ENCODE measurements at places on chromosomes 12 and 14.

DNA sequence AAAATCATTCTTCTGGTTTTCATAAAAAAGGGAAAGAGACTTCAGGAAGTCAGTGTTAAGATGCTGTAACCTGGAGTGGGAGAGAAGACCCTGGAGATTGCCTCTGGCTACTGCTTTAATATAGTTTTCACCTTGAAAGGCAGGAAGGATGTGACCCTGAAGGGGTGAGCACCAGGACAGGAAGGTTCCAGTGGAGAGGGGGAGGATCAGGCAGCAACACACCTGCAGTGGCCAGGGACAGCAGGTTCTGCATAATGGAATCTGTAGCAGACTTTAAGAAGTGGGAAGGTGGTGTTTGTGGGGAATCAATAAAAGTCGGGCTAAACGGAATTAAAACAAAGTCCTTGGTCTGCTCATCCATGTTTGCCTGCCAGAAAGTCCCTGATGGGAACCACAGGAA is 6.3 kb upstream of the HEATR5A start:
- DNase-seq, result no peak

DNA sequence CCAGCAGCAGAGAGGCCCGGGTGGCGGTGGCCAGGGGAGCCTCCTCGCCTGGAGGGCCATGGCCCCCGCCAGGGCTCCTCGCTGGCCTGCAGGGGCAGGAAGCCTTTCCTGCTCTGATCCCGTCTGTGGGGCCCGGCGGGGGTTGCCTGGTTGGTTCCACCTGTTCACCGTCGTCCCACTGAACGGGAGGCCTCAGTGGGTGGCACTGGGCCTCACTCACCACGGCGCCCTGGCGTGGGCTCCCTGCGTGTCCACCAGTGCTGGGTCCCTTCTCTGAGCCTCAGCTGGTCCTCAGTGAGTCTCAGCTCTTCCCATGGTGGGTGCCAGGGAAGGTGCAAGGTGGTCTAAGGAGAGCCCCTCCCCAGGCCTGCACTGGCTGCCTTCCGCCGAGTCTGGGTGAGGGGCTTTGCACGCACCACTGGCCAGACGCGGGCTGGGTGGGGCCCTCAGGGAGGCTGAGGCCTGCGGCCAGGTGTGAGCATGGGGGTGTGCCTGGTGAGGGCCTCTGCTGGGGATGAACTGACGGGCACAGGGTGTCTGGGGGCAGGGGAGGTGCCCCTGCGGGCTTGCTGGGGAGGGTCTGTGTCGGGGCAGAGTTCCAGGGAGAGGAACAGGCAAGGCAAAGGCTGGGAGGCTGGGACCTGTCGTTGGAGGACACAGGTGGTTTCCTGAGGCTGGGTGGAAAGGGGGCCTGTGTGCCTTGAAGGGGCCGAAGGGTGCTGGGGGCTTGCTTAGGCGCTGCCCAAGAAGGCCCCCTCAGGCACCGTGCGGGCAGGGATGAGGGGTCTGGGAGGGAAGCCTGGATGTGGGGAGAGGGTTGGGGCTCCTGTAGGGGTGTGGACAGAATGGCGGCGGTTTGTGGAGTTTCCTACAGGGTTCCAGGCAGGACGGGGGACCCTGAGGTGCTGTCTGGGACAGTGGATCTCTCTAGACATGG is 339.8 kb downstream of the TMEM121 start:
- DNase-seq, result no peak

- no peak for DNase-seq
These were observed 1.3 kb downstream of the KRT78 start for GRCh38 chr12:52847335-52848102.

DNA sequence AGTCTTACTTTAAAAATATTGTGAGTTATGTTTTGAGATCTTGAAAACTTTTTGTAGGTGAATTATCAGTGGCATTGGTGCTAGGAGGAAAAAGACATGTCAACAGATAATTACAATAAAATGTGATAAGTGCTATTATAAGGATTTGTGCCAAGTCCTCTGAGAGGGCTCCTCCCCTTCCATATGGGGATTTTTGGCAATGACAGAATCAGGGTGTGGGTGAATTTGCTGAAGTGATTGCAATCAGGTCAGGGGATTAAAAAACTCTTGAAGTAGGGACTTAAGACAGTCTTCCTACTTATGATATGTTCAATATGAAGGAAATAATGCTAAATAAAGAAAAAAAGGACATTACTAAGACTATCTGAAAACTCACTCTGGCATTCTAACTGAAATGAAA is 122.5 kb downstream of the SLC15A5 start:
- DNase-seq, result no peak

DNA sequence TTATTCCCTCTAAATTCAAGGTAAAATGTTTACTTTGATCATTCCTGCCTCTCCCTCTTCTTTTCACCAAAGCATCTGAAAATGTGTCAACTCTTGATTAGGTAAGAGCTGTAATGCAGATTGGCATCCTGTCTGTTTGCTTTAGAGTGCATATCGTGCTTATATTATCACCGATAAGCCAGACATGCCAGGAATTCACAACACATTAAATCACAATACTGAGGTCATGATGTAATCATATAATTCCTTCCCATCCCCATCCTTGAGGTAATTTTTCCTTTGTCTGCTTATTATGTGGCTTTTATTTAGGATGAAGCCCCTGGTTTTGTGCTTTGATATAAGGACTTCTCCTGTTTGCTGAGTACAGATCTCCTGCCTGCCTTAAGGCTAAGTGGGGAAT is 10.2 kb downstream of the DDX47 start:
- no peak for DNase-seq

DNA sequence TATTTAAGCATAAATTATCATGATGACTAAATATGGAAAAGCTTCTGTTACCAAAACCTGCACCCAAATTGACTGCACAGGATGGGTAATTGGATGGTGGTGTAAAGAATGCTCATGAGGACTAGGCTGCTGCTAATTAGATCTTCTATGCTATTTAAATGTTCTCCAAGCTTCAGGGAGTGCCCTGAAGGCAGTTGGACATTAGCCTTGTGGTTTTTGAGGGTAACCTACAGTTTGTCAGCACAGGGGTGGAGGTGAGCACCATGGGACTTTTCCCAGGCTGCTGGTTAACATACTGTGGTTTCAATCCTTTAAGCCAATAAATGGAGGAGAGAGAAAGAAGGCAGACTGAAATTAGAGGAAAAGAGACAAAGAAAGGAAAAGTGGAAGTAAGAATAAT is 145.0 kb downstream of the WIF1 start:
- no peak for DNase-seq

- DNase-seq, result no peak
These were observed 5.5 kb downstream of the NKX2-1 start for GRCh38 chr14:36514278-36515104.

- no peak for DNase-seq
These were observed 4.6 kb upstream of the SLC8B1 start for GRCh38 chr12:113339540-113339939.

DNA sequence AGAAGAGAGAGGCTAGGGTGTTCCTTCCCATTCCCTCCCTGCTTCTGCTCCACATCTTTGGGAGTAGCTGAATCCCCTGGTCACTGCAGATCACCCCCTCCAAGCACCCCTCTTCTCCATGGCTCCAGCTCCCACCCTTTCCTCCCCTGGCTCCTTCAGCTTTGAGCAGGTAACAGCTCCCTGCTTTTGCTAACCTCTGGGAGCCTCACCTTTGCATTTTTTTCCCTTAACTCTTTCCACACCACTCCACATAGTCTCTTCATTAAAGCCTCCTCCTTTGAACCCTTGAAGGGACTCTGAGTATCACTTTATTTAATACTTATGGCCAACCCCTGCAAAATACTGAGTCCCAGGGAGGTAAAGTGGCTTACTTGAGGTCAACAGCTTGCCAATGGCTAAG is 25.7 kb upstream of the SERPINA6 start:
- DNase-seq, result no peak

DNA sequence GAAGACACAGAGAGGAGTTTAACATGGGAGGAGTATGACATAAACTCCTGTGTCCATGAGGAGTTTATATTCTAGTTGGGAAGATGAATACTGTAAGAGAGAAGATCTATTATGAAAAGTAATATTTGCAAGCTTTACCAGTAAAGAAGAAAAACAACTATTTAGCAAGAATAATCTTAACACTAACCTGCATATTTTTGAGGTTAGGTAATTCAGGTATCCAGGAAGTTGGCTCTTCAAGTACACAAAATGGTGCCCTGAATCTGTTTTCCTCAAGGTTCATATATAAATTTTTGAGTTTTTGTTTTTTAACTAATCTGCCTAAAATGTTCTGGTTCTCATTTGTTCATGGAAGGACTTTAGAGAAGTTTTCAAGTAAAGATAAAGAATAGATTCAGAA is 33.9 kb upstream of the KCNMB4 start:
- no peak for DNase-seq

DNA sequence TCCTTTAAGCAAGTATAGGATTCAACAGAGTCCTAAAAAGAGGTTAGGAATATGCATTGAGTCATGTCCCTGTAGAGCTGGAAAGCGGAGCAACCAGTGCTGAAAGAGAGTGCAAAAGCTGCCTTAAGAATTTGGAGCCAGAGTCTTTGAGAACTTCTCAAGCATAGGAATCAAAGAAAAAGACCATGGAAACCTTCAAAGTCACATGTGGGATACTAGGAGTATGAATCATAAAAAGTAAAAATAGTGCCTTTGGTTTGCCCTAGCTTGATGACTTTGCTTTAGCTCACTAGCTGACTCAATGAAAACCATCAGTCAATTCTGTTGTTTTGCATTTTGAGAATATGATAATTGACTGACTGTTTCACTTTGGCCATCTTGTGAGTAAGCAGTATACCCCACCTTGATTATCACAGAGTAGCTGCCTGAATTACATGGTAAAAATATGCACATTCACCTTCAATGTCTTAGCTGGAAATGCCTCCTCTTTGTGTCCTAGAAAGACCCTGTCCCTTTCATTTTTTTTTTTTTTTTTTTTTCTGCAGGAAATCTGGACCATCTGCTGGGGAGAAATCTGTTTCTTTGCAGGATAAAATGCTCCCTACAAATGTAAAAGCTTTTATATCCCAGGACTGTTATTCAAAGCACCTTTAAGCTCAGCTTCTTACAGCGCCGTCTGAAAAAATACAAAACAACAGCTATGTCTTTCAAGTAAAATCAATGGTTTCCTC is 248.6 kb upstream of the KRR1 start:
- no peak for DNase-seq

DNA sequence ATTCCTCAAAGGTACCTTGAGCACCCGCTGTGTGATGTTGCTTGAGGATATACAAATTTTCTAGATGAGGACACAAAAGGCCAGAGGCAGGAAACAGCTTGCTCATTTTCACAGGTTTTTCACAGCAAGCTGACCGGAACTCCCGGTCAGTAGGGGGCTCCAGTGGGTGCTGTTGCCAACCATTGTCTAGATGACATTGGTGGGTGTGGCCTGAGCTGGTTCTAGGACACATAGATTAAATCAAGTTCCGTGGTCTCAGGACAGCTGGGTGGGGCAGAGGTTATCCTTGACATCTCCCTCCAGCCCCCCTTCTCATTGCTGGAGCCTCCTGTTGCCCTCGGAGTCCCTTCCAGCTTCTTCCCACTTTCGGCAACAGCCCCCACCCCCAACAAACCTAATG is 153.6 kb upstream of the FKBP4 start:
- no peak for DNase-seq

DNA sequence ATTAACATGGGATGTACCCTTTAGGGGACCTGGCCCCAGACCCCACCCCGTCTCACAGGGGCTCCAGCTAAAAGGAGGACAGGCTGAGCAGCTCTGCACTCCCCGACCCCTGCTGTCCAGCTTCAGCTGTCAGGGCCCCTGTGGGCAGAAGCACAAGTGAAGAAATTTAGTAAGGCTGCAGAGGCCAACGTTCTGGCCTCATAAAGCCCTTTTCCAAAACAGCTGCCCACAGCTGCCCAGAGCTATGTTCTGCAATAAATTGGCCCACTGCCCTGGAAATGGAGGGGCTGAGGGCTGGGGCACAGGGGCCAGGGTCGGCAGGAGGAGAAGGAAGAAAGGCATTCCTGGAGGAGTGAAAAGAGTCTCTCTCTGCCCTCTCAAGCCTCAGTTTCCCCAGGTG is 357.1 kb downstream of the BCL11B start:
- no peak for DNase-seq

DNA sequence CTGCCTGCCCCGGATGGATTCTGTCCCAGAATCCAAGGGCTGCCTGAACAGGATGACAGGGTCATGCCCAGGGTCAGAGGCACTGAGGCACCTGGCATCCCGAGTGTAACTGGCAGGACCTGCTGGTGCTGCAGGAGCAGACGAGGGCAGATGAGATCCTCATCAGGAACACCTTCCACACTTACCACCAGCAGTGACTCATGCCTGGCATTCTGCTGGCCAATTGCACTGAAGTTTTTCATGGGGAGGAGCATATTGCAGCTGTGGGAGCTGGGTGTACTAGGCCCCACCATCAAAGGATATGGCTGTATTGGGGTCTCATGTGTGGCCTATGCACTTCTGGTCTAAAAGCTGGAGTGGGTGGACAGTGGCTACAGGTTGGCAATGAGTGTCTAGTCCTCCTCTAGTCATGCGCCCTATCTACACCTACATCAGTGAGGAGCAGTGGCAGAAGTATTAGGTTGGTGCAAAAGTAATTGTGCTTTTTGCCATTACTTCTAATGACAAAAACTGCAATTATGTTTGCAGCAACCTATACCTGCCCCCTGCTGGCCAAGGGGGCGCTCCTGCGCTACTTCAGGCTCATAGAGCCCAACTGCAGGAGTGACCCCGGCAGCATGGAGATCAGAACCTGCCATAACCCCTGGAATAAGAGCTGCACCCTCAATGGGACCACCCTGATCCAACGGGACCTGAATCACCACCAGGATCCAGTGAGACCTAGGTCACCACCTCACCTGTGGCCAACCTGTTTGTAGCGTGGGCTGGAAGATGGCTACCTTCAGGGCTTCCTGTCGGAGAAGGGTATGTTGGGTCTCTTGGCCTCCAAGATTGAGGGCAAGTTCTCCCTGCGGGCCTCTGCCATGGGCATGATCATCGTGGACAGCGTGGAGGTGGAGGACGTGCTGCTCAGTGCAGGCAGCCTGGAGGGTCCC is 8.0 kb upstream of the C12orf42 start:
- DNase-seq, result peak; percentile 47

GRCh38 chr12:13794706-13795105 is 186.7 kb downstream of the GRIN2B start:
- no peak for DNase-seq

- no peak for DNase-seq
These were observed 126.7 kb downstream of the PHETA1 start for GRCh38 chr12:111242184-111242583.

DNA sequence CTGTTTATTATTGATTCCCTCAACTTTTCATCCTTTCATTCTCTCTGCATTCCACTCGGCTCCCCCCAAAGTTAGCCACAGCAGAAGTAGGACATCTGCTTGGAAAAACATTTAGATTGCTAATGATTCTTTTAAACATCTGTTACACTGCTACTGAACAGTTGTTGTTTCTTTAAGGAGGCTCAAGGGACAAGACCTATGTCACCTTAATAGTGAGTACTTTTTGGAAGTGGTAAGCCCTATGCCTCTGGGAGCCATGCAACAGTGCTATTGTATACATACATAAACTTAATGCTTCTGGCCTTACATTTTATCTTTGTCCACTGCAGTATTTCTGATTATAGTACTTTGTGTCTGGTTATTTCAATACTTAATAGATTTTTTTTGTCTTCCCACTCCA is 628.2 kb upstream of the FOXG1 start:
- no peak for DNase-seq

All from stimulated activated CD4-positive, alpha-beta T cell treated with anti-CD3 and anti-CD28 coated beads, Interleukin-4, amount 100 ng/mL, for 4 hours (primary cell).